Stimulated activated CD4-positive, alpha-beta T cell treated with anti-CD3 and anti-CD28 coated beads, Interleukin-4, amount 100 ng/mL, for 24 hours (primary cell): ENCODE measurements at places on chromosomes 2 and 18.

DNA sequence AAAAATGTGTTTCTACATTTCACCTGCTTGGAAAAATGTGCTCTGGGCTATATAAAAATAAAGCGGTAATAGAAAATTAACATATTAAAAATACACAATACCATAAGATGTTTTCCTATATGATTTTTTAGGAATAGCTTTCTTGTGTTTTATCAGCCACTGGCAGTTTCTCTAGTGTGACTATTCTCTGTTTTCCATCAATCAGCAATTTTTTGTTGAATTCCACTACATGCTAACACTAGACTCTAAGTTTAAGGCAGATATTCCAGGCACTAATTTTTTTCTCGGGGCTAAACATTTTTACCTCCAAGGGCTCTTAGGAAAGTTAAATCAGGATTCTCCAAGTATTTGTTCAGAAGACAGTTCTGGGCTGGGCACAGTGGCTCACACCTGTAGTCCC is 140.5 kb downstream of the SPHKAP start:
- DNase-seq = no peak

DNA sequence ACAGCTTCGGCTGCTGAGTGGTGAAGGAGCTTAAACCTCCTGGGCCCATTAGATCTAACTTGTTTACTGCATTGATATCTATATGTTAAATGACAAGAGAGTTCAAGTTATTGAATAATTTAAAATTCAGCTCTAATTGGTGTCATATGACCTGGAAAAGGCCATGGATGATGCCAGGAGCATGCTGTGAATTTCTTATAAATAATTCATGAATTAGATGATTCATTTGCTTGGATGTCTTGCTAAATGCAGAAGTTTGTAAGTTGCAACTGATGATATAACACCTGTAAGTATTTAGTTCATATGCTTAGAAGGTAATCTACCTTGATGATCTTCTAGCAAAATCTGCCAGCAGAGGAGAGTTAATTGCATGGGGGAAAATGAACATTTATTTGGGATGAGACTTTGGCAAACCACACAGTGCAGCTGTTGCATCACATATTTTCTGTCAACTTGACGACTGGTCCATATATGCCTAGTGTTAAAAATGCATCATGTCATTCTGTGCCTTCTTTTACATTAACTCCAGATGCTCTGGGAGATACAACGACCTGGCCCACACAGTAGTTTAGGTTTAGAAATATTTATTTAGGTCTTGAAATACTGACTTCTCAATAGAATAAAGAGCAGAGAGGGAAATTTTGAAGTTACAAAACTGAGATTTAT is 226.3 kb downstream of the KIAA1328 start:
- no peak for DNase-seq

DNA sequence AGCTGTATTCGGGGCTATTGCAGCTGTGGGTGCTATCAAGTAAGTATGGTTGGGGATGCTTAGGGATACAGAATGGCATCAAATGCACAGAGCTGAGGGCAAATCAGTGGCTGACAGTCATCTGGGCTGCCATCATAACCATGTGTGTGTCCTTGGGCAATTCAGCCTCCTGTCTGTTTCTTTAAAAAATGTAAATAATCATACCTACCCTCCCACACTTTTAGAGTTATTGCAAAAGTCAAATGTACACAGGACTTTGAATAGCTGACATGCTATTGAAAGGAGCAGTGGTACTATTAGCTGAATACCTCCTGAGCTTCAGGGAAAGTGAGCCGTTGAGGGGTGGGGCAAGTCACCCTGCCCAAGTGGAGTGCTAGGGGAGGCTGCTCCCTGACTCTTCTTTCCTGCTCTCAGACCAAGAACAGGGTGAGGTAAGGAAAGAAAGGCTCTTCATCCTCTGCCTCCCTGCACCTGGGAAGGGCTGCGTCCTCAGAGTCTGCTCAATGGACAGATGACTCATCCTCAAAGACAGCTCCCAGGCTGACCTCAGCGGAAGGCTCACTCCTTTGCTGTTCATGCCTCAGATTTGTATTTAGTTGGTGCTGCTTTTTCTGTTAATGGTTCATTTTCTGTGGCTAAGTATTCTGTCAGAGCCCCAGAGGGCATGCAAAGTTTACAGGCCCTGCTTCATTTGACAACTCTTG is 54.9 kb upstream of the BZW1 start:
- DNase-seq = no peak

- no peak for DNase-seq
These were observed 509 bp downstream of the PIEZO2 start for GRCh38 chr18:11148680-11149440.

DNA sequence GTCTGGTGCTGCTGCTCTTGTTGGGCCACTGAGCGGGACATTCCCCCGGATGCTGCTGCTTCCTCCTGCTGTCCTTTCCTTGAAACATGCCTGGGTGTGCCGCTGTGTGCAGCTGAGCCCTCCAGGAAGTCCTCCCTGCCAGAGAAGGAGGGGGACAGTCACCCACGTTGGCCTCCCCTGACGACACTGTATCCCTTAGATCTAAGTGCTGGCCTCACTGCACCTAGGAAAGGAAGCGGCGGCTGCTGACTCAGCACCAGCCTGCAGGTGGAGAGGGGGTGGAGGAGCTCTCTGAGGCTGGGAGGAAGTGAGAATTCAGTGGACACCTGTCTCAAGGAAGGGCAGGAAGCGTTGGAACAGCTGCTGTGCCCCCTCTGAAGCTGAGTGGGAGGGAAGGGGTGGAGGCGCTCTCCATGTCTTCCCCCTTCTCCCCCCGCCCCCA is 239.8 kb downstream of the HAUS1 start:
- peak; percentile 35 for DNase-seq
